ENCODE measurements at places on chromosomes 1 and 21.
A peak's percentile ranks its signal among the peaks of the same experiment; 100 is the strongest.

GRCh38 chr1:205978676-205979075, 24.5 kb downstream of the RAB7B start:
- DNase-seq = no peak

GRCh38 chr21:32062591-32063227, 189.9 kb downstream of the HUNK start:
- DNase-seq = no peak

GRCh38 chr1:235102993-235103411, 25.6 kb downstream of the TOMM20 start:
- DNase-seq = no peak

GRCh38 chr1:43199093-43199726, 27.1 kb downstream of the CFAP57 start:
- DNase-seq = no peak

- no peak for DNase-seq
These were observed 37.6 kb upstream of the DPT start for GRCh38 chr1:168766568-168766967.

GRCh38 chr1:161817176-161817730, 51.1 kb downstream of the ATF6 start:
- peak; percentile 20 for DNase-seq

GRCh38 chr1:39652105-39652504, 12.7 kb upstream of the HEYL start:
- no peak for DNase-seq

GRCh38 chr21:43879348-43880110, 14.5 kb downstream of the AGPAT3 start:
- DNase-seq = no peak

- DNase-seq = no peak
These were observed 9.5 kb downstream of the GNAT2 start for GRCh38 chr1:109609881-109610280.

GRCh38 chr1:199098468-199098867, 459.6 kb downstream of the PTPRC start:
- DNase-seq = no peak

GRCh38 chr1:226728448-226728847, 10.6 kb downstream of the ITPKB start:
- DNase-seq = no peak

DNA sequence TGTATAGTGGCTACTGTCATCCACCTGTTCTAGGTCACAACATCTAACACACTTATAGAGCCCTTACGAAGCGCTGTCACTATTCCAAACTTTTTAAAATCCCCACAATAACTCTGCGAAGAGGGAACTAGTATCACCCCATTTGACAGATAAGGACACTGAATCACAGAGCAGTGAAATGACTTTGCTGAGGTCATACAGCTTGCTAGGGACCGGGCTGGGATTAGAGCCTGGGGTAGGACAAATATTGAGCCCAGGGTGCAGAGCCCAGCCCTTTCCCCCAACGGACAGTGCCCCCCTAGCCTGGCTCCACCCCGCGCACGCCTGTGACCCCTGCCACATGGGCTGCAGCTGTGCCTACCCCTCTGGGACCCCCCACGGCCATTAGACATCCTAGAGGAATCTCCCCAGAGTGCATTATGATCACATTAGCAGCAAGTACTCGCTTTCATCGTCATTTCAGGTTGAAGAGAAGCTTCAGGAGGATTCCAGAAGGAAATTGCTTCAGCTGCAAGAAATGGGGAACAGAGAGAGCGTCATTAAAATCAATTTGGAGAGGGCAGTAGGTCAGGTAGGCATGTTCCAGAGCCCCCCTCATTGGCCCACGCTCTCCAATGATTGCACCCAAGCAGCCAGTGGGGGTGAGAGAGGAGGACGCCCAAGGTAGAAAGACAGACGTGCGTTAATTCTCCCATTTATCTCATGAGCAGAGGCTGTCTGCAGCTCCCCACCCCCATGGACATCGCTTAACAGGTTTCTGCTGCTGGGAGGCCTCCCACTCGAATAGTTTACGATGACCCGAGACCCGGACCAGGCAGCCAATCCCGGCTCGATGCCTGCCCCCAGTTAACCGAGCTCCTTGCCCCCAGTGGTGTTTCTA, 77.2 kb downstream of the FHAD1 start:
- peak; percentile 36 for DNase-seq

- no peak for DNase-seq
These were observed 349.1 kb upstream of the FMN2 start for GRCh38 chr1:239742416-239743109.

GRCh38 chr1:23908453-23909341, 4.5 kb downstream of the CNR2 start:
- DNase-seq = no peak

- peak; percentile 34 for DNase-seq
These were observed 148.3 kb downstream of the KCNJ6 start for GRCh38 chr21:37767984-37768383.

- peak; percentile 12 for DNase-seq
These were observed 12.3 kb downstream of the NES start for GRCh38 chr1:156664767-156665411.

DNA sequence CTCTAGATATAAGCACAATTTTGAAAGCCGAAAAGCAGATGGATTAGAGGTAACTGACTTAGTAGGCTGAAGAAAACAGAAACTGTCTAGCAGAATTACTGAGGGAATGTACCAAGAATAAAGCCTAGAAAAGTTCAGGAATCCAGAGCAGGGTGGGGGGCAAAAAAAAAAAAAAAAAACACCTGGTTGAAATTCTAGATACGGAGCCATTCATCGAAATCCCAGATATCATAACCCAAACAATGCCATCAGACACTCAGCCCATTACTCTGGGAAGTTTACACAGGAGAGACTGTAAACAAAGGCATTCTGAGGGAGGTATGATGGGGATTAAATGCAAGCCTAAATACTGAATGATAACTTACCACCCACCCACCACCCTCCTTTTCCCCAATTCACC, 45.6 kb downstream of the ENAH start:
- DNase-seq = no peak

- no peak for DNase-seq
These were observed 487.1 kb upstream of the C1orf87 start for GRCh38 chr1:60560701-60561100.

GRCh38 chr21:28256837-28257236, 735.8 kb downstream of the LTN1 start:
- DNase-seq = no peak

GRCh38 chr21:46572850-46573249, 32.0 kb downstream of the S100B start:
- DNase-seq = no peak

- DNase-seq = no peak
These were observed 98.1 kb upstream of the GJB5 start for GRCh38 chr1:34656731-34657130.

GRCh38 chr1:70779571-70779970, 268.0 kb downstream of the PTGER3 start:
- DNase-seq = peak; percentile 93

- no peak for DNase-seq
These were observed 26.4 kb downstream of the CD48 start for GRCh38 chr1:160685266-160685665.

DNA sequence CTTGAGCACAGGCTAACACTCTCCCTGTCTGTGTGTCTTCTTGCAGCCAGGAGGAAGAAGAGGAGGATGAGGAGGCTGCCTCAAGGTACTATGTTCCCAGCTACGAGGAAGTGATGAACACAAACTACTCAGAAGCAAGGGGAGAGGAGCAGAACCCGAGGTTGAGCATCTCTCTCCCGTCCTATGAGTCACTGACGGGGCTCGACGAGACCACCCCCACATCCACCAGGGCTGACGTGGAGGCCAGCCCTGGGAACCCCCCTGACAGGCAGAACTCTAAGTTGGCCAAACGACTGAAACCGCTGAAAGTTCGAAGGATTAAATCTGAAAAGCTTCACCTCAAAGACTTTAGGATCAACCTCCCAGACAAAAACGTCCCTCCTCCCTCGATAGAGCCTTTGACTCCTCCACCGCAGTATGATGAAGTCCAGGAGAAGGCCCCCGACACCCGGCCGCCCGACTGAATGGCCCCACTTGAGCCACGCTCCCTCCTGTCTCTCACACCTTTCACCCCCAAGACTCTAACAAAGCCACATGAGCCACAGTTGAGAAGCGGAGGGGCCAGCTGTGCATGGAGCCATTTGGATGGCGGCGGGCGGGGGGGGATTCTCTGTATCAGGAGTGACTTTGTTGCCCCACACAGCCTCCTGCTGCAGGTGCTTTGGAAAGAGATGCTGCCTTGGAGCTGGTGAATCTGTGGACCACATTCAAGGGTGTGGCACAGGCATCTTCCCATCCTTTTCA, 27.6 kb upstream of the FHAD1 start:
- no peak for DNase-seq

DNA sequence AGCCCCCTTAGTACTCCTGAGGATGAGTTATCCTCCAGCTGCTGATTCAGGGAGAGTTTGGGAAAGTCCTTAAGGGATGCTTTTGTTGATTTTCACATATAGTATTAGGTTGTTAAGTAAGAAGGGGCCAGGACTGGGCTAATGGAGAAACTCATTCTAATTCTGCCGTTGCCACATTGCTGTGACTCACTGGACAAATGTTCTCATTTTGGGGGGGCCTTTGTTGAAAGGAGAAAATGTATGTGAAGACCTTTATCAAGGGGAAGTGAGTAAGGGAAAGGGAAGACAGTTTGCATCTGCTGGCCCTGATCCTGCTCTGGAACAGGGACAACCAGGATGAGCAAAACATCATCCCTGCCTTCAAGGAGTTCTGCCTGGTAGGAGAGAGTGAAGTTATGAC, 123.2 kb upstream of the FGGY start:
- peak; percentile 95 for DNase-seq

- peak; percentile 59 for DNase-seq
These were observed 7.8 kb downstream of the C1orf162 start for GRCh38 chr1:111481387-111482221.

DNA sequence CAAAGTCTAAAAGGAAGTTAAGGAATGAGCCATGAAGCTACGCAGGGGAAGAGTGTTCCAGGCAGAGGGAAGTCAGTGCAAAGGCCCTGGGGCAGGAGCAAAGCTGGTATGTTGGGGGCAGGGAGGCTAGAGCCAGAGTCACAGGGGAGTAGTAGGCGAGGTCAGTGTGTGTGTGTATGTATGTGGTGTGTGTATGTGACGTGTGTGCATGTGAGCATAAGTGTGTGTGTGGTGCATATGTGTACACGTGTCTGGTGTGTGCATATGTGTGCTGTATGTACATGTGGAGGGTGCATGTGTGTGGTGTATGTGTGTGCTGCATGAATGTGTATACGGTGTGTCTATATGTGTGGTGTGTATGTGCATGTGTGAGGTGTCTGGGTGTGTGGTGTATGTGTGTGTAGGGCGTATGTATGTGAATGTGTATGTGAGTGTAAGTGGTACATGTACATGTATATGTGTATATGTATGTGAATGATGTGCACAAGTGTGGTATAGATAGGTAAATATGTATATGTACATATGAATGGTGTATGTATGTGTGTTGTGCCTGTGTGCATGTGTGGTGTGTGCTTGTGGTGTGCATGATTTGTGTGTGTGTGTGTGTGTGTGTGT, 20.8 kb upstream of the NID1 start:
- no peak for DNase-seq

DNA sequence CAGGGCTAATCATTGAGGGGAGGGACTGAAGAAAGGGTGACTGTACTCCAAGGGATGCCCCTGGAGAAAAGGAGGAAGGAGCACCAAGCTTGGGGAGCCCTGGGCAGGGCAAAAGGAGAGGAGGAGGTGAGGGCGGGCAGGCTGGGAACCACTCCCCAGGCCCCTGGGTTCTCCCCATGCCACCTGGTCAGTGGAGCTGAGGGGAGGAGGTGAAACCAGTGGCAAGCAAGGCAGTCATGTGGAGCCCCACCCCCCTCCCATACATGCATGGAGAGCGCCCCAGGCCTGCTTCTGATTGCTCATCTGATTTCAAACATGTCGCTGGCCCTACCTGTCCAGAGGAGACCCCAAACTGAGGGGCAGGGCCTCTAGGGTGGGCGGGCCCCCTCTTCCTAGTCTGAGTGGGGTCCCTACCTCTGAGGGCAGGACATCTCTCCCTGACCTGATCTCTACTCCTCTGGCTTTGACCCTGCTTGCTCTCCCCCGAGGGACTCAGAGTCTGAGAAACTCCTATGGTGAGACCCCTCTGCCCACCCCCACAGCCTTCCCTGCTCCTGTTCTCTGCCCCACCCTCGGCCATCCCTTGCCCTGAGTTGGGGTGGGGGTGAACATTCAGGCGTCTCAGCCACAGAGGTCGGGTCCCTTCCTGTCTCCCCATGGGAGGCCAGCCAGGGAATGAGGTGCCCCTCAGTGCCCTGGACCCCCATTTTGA, 18.6 kb downstream of the INSRR start:
- DNase-seq = no peak

- no peak for DNase-seq
These were observed 40.9 kb downstream of the STX6 start for GRCh38 chr1:180981596-180982387.

DNA sequence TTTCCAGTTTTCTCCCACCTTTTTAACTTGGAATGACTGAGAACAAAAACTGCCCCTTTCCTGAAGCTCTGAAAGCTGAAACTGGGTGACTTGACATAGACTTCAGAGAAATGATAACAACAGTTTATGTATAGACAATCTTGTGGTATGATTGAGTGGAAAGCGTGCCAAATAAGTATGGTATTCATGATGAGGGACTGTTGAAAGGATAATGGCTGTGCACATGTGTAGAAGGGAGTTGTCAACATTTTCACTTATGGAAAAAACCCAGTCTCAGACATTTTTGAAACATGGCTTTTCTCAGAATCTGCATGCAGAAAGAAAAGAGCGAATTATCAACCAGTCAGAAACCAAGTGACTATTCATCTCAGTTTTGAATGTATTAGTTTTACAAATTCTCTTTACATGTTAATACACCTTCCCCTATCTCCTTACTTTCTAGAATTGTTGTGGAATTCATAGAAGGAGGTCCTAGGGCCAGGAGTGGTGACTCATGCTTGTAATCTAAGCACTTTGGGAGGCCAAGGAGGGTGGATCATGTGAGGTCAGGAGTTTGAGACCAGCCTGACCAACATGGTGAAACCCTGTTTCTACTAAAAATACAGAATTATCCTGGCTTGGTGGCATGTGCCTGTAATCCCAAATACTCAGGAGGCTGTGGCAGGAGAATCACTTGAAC, 261.2 kb downstream of the S1PR1 start:
- no peak for DNase-seq

DNA sequence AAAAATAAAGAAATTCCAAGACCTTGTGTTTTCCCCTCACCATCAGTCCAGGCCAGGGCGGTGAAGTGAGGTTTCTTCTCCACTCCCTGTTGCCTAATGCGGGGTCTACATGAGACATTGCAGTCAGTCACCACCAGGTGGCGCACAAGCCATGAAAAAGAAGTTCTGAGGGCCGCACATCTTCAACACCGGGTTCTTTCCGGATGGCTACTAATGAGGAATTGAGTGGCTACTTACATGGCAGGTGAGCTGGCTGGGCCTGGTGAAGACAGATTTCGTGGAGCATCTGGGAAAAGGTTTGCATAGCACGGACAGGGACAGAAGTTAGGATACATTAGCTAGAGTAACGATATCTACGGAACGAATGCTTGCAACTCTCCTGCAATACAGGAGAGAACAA, 15.8 kb upstream of the S100A11 start:
- DNase-seq = peak; percentile 71

- no peak for DNase-seq
These were observed 10.1 kb downstream of the ENTREP3 start for GRCh38 chr1:155245163-155245524.

All from fibroblast of skin of right biceps (primary cell).